SJCRH30 (cell line): ENCODE measurements at places on chromosomes 11 and 22. TPM values are rescaled to one million over a fixed set of nuclear protein-coding genes. Genes with fewer than 3 reads are reported as not detected.

MN1 gene
- 36.1 and 36.6 TPM in 2 replicates for total RNA-seq

C22orf42 gene
- not detected in 2 replicates for total RNA-seq

MRGPRX3 gene
- total RNA-seq: not detected in 2 replicates

NTM gene
- not detected in 2 replicates for total RNA-seq

SLC36A4 gene
- 12.3 and 19.8 TPM in 2 replicates for total RNA-seq

TBC1D22A gene
- total RNA-seq: 8.4 and 8.9 TPM in 2 replicates

MYRF gene
- 0.02 and 0.05 TPM in 2 replicates for total RNA-seq

PRR14L gene
- total RNA-seq: 22.0 and 23.7 TPM in 2 replicates

DNA sequence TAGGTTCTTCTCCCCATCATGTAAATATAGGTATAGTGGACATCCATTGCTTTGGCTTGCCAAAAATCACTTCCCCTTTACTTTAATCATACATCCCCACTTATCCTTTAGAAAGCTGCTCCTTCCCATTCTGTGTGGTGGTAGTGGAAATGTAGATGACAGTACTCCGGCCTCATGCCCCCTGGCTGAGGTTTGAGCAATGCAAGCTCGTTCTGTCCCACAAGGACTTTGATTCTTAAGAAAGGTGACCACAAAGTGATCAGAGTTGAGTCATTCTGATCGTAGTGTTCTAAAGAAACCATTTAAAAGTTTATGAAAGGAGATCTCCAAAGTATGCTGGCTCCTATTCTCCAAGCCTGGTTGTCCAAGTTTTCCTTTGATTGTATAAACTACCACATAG lies 10.9 kb downstream of the TUG1 start:
- H3K27me3 ChIP-seq: no peaks in the 10 kb centered on the region
- no peak overlapping the region for H3K4me3 ChIP-seq
- peaks cover 24% of the 10 kb centered on the region for H3K36me3 ChIP-seq

DNA sequence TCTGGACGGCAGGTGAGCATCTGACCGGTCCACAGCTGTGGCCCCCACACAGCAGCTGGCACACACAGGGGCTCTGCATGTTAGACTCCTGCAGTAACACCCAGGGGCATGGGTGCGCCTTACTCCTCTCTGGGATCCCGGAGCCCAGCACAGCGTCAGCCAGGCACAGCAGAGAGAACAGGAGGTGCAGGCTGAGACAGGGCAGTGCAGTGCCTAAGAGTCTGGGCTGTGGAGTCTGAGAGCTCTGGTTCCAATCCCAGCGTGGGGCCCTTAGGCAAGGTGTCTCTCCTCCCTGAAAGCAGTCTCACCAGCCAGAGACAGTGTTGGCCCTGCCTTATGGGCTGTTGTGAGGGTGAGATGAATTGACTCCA lies 2.3 kb downstream of the NUDT8 start:
- no peaks in the 10 kb centered on the region for H3K36me3 ChIP-seq
- H3K4me3 ChIP-seq: no peak overlapping the region
- no peaks in the 10 kb centered on the region for H3K27me3 ChIP-seq
- H3K4me1 ChIP-seq: no peaks in the 10 kb centered on the region
- H3K27ac ChIP-seq: no peak overlapping the region
- no peak for DNase-seq

GRCh38 chr11:46674463-46675287 lies 25.7 kb downstream of the ARHGAP1 start:
- peak; percentile 98 for DNase-seq
- peaks cover 13% of the 10 kb centered on the region for H3K36me3 ChIP-seq
- H3K27me3 ChIP-seq: no peaks in the 10 kb centered on the region
- H3K4me1 ChIP-seq: peaks cover 37% of the 10 kb centered on the region
- no peak overlapping the region for H3K4me3 ChIP-seq

DNA sequence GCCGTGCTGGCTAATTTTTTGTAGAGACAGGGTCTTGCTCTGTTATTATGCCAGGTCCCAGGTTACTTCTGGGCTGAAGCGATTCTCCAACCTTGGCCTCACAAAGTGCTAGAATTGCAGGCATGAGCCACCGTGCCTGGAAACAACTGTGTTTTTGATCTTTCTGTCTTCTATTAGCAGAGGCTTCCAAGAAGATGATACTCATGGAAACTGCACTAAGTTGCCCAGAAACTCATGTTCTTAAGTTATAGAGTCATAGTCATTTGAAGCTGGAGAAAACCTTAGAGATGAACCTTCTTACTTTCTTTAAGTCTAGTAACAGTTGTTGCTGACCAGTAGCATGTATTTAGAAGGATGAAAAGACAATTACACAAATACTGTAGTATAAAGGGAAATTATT lies 37.1 kb upstream of the HSPA8 start:
- no peak overlapping the region for H3K27ac ChIP-seq
- DNase-seq: no peak
- 0 out of 2 replicates have a peak, but pooled peaks cover 8% of the 10 kb centered on the region for H3K36me3 ChIP-seq
- no peaks in the 10 kb centered on the region for H3K27me3 ChIP-seq
- no peaks in the 10 kb centered on the region for H3K4me1 ChIP-seq

DNA sequence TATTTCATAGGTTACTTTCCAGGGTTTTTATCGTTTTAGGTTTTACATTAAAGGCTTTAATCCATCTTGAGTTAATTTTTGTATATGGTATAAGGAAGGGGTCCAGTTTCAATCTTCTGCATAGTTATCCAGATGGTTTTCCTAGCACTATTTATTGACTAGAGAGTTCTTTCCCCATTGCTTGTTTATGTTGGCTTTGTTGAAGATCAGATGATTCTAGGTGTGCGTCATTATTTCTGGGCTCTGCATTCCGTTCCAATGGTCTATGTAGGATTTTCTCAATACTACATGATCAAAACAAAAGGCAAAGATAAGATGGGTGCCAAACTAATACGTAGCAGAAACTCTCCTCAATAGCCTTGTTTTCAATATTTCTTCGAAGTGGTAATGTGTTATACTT lies 14.3 kb upstream of the RIC3 start:
- DNase-seq: no peak
- H3K4me1 ChIP-seq: no peaks in the 10 kb centered on the region
- H3K36me3 ChIP-seq: no peaks in the 10 kb centered on the region
- no peak overlapping the region for H3K4me3 ChIP-seq
- no peak overlapping the region for H3K27ac ChIP-seq

DNA sequence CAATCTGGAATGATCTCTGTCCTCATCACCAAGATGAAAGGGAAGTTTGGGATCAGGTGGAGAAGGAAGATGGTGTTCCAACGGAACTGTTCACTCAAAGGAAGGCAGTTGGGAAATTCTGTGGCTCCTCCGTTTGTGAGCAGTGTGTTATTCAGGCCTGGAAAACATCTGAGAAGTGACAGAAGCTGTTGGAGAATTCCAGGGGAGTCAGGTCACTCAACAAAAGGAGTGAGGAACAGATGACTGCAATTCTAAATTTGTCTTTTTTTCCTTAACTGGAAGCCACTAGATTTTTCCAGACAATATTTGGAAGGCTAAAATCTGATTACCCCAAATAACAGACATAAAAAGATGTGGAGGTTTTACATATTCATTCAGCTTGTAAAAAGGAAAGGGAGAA lies 107.8 kb downstream of the CD44 start:
- no peak overlapping the region for H3K4me3 ChIP-seq
- no peak overlapping the region for H3K27ac ChIP-seq
- H3K4me1 ChIP-seq: no peaks in the 10 kb centered on the region
- H3K27me3 ChIP-seq: no peaks in the 10 kb centered on the region; the same call in 1 of the 2 replicates

DNA sequence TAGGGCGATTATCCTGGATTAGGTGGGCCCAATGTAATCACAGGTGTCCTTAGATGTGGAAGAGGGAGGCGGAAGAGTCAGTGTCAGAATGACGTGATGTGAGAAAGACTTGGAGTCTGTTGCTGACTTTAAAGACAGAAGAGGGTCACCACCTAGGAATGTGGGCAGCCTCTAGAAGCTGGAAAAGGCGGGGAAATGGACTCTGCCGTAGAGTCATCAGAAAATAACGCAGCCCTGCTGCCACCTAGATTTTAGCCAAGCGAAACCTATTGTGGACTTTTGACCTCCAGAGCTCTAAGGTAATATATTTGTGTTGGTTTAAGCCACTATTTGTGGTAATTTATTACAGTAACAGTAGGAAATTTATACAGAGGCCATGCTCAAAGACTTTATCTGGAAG lies 4.8 kb downstream of the DDX10 start:
- H3K4me1 ChIP-seq: peaks cover 16% of the 10 kb centered on the region
- H3K36me3 ChIP-seq: no peaks in the 10 kb centered on the region
- no peak for DNase-seq
- H3K4me3 ChIP-seq: no peak overlapping the region
- H3K27me3 ChIP-seq: no peaks in the 10 kb centered on the region

DNA sequence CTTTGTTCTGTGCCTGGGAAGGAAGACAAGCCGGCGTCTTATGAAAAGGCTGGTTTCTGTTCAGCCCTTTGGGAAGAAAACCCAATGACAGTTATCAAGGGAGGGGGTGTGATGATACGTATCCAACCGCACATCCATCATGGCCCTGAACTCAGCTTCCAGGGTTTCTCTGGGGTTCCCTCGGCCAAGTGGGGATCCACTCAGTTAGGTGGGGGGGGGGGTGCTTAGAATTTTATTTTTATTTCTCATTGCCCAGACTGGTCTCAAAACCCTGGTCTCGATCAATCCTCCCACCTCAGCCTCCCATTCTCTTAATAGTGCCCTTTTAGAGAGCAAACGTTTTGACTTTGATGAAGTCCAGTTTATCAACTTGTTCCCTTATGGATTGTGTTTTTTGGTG lies 25.7 kb downstream of the KCNQ1 start:
- H3K4me3 ChIP-seq: no peak overlapping the region
- no peak overlapping the region for H3K27ac ChIP-seq
- peaks cover 9% of the 10 kb centered on the region; the same call in 1 of the 2 replicates for H3K4me1 ChIP-seq
- no peaks in the 10 kb centered on the region for H3K36me3 ChIP-seq
- DNase-seq: no peak
- H3K27me3 ChIP-seq: peaks cover 8% of the 10 kb centered on the region; the same call in 1 of the 2 replicates

GRCh38 chr11:69310934-69311766 lies 17.2 kb downstream of the MYEOV start:
- no peak for DNase-seq
- H3K36me3 ChIP-seq: no peaks in the 10 kb centered on the region
- H3K4me3 ChIP-seq: no peak overlapping the region
- peak overlapping the region; percentile 97 for H3K27ac ChIP-seq

GRCh38 chr11:65448074-65448417 lies 25.4 kb downstream of the NEAT1 start:
- peaks cover 3% of the 10 kb centered on the region; the same call in 1 of the 2 replicates for H3K4me1 ChIP-seq
- peaks cover 5% of the 10 kb centered on the region for H3K36me3 ChIP-seq
- no peak overlapping the region for H3K4me3 ChIP-seq

GRCh38 chr11:1893581-1894359 lies 2.1 kb upstream of the PRR33 start:
- no peak overlapping the region for H3K27ac ChIP-seq
- H3K36me3 ChIP-seq: no peaks in the 10 kb centered on the region
- peaks cover 7% of the 10 kb centered on the region; the same call in 1 of the 2 replicates for H3K27me3 ChIP-seq
- DNase-seq: no peak

DNA sequence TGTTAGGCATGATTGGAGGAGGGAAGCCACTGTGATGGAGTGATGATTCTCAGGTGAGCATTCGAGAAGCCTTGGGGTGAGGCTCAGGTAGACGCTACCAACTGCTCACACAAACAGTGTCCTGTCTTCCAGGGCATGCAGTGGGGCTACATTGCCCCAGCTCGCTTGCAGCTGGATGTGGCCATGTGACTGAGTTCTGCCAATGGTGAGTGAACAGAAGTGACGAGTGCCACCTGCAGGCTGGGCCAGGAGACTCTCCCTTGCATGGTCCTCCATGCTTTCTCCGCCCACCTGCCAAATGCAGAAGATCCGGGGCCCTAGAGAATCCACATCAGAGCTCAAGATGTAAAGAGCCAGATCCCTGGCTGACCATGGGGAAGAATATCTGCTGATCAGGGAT lies 195.9 kb downstream of the BCR start:
- peak; percentile 46 for DNase-seq
- no peak overlapping the region for H3K4me3 ChIP-seq
- no peaks in the 10 kb centered on the region for H3K27me3 ChIP-seq
- no peaks in the 10 kb centered on the region for H3K36me3 ChIP-seq

DNA sequence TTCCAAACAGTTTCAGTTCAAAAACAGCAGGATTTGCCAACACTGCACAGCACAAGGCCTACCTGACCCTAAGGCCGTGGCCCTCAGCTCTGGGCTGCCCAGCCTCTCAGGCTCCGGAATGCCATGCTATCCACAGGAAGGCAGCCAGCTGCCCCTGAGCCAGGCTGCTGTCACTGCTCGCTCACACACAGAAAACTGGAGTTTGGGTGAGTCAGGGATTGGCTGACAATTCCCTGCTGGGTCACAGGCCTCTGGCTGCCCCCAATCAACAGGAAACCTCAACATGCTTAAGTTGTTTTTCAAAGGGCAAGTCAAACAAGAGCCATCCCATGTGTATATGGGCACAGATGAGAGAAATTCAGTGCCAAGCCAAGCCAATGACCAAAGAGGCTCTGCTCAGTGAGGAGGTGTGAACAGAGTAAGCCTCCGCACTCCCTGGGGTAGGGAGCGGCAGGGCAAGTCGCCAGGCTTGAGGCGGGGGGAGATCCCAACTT lies 50.2 kb downstream of the RPL27A start:
- no peaks in the 10 kb centered on the region for H3K27me3 ChIP-seq
- H3K36me3 ChIP-seq: peaks cover 22% of the 10 kb centered on the region
- DNase-seq: peak; percentile 29

DNA sequence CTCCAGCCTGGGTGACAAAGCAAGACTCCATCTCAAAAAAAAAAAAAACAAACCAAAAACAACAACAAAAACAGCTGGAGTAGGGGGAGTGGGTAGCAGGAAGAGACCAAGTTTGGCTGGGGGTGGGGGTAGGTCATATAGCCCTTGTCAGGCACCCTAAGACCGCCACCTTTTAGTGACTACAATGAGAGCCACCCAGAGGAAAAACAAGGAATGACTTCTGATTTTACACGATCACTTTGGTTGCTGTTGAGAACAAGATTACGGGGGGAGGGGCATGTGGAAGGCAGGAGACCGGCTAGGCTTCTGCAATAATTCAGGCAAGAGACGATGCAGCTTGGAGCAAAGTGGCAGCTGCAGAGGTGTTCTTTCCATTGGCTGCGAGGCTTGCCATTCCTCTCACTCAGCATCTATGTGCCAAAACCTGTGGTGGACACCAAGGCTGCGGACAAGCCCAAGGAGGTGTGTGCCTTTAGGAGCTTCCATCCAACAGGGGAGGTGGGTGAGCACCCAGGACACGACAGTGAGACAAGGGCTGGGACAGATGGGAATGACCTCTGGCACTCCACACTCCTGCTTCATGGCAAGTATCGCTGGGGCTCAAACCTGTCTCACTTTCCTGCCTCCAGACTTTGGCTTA lies 1.7 kb downstream of the RPS19BP1 start:
- no peak overlapping the region for H3K27ac ChIP-seq
- H3K4me1 ChIP-seq: peaks cover 26% of the 10 kb centered on the region
- peak; percentile 38 for DNase-seq
- no peaks in the 10 kb centered on the region for H3K27me3 ChIP-seq
